ENCODE measurements at places on chromosomes 13 and 19.

- no peak for DNase-seq
Measured at GRCh38 chr13:37741536-37741935, 128.0 kb downstream of the TRPC4 start.

GRCh38 chr13:45731455-45731854, 29.3 kb downstream of the CBY2 start:
- DNase-seq = no peak

- DNase-seq = no peak
Measured at GRCh38 chr19:5592531-5593342, 25.0 kb upstream of the TINCR start.

DNA sequence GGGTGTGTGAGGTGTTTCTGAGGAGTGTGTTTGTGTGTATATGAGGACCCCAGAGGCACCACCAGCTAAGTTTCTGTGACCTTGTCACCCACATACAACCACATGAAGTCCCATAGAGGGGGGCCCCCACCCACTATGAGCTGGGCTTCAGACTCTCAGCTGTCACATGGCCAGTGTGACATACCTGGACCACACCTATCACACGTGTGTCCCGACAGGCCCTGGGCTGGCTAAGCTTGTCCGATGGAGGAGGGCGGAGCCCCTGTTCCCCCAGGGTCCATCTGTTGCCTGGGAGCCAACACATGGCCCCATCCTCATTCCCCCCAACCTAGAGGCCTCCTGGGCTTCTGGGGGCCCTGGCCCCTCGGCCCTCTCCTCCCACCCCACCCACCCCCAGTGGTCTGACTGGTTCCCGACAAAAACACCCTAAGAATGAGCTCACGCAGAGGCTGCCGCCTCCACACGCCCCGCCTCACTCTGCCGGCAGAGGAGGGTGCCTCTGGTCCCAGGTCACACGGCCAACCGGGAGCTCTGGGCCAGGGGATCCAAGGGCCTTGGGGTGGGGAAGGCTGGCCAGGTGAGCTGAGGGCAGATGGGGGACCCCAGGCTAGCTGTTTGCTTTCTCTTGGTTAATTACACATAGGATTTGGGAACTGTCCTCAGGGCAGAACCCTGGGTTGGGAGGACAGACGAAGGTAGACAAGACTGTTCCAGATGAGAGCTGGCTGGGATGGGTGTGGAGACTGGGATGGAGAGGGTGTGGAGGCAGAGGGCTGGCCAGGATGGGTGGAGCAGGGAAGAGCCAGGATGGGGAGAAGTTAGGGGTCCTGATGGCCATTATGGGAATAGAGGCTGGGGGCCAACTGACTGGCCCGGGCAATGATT, 4.3 kb downstream of the KLC3 start:
- DNase-seq = no peak

- no peak for DNase-seq
Measured at GRCh38 chr13:35349673-35350278, 126.7 kb downstream of the MAB21L1 start.

GRCh38 chr19:8460516-8461298, 15.9 kb downstream of the HNRNPM start:
- DNase-seq = no peak

- no peak for DNase-seq
Measured at GRCh38 chr19:40234429-40235237, 8.1 kb upstream of the CCNP start.

DNA sequence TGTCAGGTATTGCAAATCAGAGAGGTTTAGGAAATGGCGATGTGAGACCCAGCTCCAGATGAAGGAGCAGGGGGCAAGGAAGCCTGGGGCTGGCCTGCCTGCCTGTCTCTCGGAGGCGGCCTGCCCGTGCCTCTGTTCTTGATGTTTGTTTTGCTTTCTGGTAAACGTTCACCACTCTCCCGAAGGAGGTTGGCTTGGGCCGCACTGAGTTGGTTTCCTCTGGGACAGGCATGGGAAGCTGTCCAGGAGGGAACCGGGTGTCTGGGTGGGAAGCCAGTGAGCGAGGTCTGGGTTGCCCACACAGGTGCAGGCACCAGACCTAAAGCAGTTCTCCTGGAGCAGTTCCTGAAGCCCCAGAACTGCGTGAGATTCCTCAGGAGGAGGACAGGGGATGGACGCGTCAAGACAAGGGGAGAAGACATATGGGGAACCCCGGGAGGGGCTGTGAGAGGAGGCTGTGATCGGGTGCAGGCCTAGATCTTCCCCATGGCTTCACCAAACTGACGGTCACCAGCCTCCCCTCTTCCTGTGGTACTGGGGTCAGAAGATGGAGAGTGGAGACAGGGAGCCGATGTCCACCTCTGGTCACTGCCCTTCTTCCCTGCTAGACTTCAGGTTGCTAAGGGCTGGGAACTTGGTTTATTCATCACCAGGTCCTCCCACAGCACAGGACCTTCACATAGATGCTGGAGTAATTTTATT, 15.2 kb downstream of the COL4A2 start:
- no peak for DNase-seq

- DNase-seq = no peak
Measured at GRCh38 chr13:52707375-52707774, 32.2 kb downstream of the CNMD start.

GRCh38 chr13:34300559-34300958, 482.6 kb downstream of the RFC3 start:
- DNase-seq = no peak

Measured in stimulated activated CD4-positive, alpha-beta T cell treated with anti-CD3 and anti-CD28 coated beads, Interleukin-2, amount 100 ng/mL, for 24 hours (primary cell).